ENCODE measurements at places on chromosomes 1 and 21.

GRCh38 chr1:16165073-16165364 is 9.2 kb upstream of the EPHA2 start:
- no peak overlapping the region for H3K4me3 ChIP-seq
- H3K27me3 ChIP-seq: peaks cover 5% of the 10 kb centered on the region
- no peak overlapping the region for H3K27ac ChIP-seq
- no peaks in the 10 kb centered on the region for H3K36me3 ChIP-seq
- H3K4me1 ChIP-seq: peaks cover 49% of the 10 kb centered on the region
- DNase-seq: no peak

DNA sequence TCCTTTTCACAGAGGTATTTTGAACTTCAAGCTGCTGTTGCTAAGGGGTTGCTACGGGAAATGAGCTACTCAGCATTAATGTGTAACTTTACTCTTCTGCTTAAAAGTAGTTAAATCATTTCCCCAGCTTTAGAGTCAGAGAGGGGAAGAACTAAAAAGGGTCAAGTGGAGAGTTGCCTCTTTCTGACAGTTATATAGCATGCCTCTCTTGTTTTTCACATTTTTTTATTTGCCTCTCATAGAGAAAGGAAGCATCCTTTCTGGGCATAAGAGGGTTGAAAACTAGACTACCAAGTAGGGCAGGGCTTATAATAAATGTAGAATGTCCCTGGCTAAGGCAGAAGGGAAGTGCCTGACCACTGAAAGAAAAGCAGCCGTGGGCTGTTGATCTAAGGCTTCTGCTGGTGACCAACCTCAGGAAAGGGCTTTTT is 10.1 kb upstream of the ELAVL4 start:
- H3K27ac ChIP-seq: no peak overlapping the region
- no peak for DNase-seq

DNA sequence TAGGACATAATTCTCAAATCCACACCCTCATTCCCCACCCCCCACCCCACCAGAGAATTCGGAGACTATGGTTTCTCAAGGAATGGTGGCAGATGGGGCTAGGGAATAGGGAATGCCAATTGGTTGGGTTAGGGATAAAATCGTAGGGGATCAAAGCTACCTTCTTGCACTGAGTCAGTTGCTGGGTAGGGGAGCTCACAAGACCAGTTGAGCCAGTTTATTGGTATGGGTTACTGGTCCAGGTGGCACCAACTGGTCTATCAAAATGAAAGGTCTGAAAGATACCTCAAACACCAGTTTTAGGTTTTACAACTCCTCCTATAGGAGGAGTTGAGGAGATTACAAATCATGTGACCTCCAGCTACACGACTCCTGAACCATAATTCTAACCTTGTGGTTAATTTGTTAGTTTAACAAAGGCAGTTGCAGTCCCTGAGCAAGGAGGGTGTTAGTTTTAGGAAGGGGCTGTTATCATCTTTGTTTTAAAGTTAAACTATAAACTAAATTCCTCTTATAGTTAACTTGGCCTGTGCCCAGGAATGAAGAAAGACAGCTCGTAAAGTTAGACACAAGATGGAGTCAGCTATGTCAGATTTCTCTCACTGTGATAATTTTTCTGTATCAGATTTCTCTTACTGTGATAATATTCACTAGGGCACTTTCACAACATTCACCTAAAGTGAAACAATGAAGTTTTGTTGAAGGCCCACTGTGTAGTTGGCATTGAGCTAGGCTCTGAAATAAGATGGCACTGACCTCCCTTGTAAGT is 2.5 kb downstream of the SHISAL2A start:
- peaks cover 15% of the 10 kb centered on the region for H3K36me3 ChIP-seq
- H3K27me3 ChIP-seq: no peaks in the 10 kb centered on the region
- peak overlapping the region; percentile 84 for H3K4me3 ChIP-seq
- no peak for DNase-seq
- peak overlapping the region; percentile 95 for H3K27ac ChIP-seq

DNA sequence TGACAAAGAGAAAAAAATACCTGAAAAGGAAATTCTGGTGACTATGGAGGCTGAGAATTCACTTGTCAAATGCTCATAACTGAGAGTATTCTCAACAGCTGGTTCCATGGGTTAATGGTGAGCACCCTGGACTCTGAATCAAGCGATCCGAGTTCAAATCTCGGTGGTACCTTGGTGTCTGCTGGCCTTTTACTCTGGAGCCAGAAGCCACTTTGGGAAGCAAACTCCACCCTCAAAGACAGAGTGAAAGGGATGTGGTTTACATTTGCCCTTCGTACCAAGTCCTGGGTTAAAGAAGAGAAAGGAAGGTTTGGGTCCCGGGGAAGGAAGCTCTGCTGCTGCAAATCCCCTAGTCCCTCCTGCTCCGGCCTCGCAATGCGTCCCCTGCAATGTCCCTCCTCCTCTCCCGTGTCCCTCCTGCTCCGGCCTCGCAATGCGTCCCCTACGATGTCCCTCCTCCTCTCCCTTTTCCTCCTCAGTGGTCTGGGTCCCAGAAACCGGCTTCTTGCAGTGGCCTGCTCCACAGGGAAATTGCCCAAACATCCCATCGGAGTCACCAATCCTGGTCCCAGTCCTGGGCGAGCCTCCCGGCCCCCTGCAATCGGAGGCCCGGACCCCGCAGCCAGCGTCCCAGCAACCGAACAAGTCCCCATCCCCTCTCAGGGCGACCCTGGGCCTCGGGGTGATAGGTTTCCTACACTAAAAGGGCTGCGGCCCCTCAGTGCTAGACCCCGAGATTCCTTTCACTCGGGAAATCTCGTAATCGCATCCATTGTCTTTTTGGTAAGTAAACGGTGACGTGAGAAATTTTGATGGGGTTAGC is 129.4 kb downstream of the PPIAL4G start:
- H3K4me1 ChIP-seq: peaks cover 7% of the 10 kb centered on the region
- peak; percentile 51 for DNase-seq
- H3K36me3 ChIP-seq: no peaks in the 10 kb centered on the region

DNA sequence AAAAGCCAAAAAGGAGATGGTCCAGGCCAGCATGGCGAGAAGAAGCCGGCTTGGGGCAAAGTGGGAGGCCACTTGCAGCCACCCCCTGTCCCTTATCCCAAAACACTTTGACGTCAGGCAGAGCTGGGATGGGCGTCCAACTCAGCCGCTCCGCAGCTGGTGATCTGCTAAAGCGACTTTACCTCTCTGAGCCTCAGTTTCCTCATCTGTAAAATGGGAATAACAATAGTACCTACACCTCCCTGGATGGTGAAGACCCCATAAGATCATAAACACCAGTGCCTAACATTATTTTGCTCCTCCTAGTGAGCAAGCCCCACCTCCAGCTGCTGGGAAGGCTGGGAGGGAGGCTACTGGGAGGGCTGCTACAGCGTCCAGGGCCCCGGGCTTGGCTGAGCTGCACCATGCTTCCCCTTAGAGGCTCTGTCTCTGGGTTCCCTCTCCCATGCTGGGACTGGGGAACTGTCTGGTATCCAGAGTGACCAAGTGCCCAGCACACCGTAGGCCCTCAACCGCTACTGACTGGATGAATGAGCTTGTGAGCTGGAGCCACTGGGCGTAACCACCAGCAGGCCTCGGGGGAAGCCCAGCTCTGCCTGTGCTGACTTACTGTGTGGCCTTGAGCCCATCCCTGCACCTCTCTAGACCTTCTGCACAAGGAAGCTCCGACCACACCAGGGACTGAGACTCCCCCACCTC is 18.3 kb downstream of the IFFO2 start:
- DNase-seq: no peak
- no peaks in the 10 kb centered on the region for H3K27me3 ChIP-seq
- no peaks in the 10 kb centered on the region for H3K36me3 ChIP-seq
- peaks cover 54% of the 10 kb centered on the region for H3K4me1 ChIP-seq

GRCh38 chr1:3029481-3029961 is 8.3 kb downstream of the ACTRT2 start:
- no peak for DNase-seq
- peaks cover 19% of the 10 kb centered on the region for H3K4me1 ChIP-seq
- H3K36me3 ChIP-seq: no peaks in the 10 kb centered on the region
- no peak overlapping the region for H3K27ac ChIP-seq
- H3K27me3 ChIP-seq: no peaks in the 10 kb centered on the region
- H3K4me3 ChIP-seq: no peak overlapping the region

- H3K27ac ChIP-seq: peak overlapping the region; percentile 98
- no peak for DNase-seq
- H3K36me3 ChIP-seq: peaks cover 100% of the 10 kb centered on the region
- H3K4me1 ChIP-seq: peaks cover 93% of the 10 kb centered on the region
- no peak overlapping the region for H3K4me3 ChIP-seq
These were observed 9.5 kb downstream of the DENND2D start for GRCh38 chr1:111190931-111191451.

DNA sequence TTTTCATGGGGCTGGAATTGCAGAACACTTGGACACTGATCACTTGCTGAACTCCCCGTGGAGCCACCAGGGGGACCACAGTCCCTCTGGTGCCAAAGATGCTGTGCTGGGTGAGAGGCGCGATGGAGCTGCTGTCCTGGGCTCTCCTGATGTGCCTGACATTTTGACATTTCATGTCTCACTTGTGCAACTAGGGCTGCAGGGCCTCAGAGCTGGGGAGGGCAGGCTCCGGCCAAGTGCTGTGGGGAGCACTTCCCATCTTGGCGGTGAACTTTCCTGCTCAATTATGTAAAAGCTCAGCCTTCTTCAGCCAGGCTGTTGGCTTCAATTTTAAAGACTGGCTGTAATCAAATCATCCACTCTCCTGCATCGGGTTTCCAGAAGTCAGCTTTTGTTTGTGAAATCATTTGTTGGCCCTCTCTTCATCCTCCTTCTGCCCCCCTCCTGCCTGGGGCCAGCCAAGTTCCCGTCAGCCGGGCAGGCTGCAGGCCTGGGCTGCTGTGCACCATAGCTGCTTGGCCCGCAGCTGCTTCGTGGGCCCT is 36.8 kb downstream of the KCNAB2 start:
- H3K27ac ChIP-seq: no peak overlapping the region
- no peaks in the 10 kb centered on the region for H3K4me1 ChIP-seq
- H3K36me3 ChIP-seq: peaks cover 38% of the 10 kb centered on the region
- no peak for DNase-seq

DNA sequence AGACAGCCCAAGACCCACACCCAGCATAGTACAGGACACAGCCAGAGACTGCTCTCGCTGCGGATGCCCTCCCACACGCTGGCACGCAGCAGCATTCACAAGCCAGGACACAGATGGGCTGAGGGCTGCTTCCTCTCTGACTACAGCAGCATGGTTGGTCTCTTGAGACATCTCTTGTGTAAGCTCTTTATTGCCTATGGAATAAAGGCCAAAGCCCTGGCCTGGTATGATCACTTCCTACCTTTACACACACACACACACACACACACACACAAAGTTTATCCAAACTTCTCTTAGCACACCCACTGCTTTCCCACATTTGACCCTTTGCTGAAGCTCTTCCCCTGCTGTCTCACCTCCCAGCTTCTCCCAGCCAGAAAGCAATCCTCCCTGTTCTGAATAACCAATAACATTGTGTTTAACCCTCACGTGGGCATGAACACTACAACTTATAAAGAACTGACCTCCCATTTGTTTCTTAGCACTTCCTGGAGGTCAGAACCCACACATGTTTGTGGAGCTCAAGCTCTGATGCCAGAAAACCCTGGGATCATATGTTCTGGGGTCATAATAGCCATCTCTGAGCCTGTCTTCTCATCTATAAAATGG is 1.2 kb upstream of the LUZP1 start:
- peak; percentile 60 for DNase-seq
- H3K4me1 ChIP-seq: peaks cover 38% of the 10 kb centered on the region
- H3K27me3 ChIP-seq: no peaks in the 10 kb centered on the region
- H3K27ac ChIP-seq: no peak overlapping the region
- no peaks in the 10 kb centered on the region for H3K36me3 ChIP-seq

GRCh38 chr1:67717876-67718275 is 32.9 kb downstream of the GADD45A start:
- no peak overlapping the region for H3K4me3 ChIP-seq
- no peaks in the 10 kb centered on the region for H3K27me3 ChIP-seq
- H3K27ac ChIP-seq: no peak overlapping the region
- no peaks in the 10 kb centered on the region for H3K4me1 ChIP-seq

GRCh38 chr21:44011579-44012473 is at the start of gene TRAPPC10:
Gene TRAPPC10 (plus strand): TSS chr21:44012309. CDS start chr21:44012494, 185 bp downstream.
- DNase-seq: peak; percentile 83
- no peaks in the 10 kb centered on the region for H3K27me3 ChIP-seq
- peak within 1 kb of the TSS; percentile 80 for H3K4me3 ChIP-seq
- H3K36me3 ChIP-seq: peaks cover 8% of the 10 kb centered on the region
- H3K27ac ChIP-seq: peak within 1 kb of the TSS; percentile 96
- peaks cover 39% of the 10 kb centered on the region for H3K4me1 ChIP-seq

GRCh38 chr21:36254106-36254941 is 65.7 kb upstream of the MORC3 start:
- DNase-seq: no peak
- peaks cover 18% of the 10 kb centered on the region for H3K36me3 ChIP-seq
- no peak overlapping the region for H3K27ac ChIP-seq
- no peaks in the 10 kb centered on the region for H3K27me3 ChIP-seq
- peaks cover 6% of the 10 kb centered on the region for H3K4me1 ChIP-seq

- peaks cover 22% of the 10 kb centered on the region for H3K4me1 ChIP-seq
- DNase-seq: no peak
- peaks cover 2% of the 10 kb centered on the region for H3K36me3 ChIP-seq
These were observed 103.8 kb downstream of the TOMM20 start for GRCh38 chr1:235024711-235025421.

DNA sequence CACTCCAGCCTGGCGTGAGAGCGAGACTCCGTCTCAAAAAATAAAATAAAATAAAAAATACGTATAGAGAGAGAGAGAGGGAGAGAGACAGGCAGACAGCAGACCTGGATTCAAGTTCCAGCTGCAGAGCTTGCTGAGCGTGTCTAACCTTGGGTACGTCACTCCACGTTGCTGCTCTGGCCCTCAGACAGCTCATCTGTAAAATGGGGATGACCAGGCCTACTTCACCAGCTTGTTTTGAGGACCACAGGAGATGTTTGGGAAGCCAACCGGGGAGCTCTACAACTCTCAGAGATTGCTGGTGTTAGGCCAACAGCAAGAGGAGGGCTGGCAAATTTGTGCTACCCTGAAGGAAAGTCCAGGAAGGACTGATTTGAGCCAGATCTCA is 499 bp upstream of the TRAF5 start:
- peak overlapping the region; percentile 84 for H3K4me3 ChIP-seq
- H3K27me3 ChIP-seq: no peaks in the 10 kb centered on the region
- no peak for DNase-seq
- H3K4me1 ChIP-seq: peaks cover 74% of the 10 kb centered on the region
- H3K36me3 ChIP-seq: peaks cover 20% of the 10 kb centered on the region

DNA sequence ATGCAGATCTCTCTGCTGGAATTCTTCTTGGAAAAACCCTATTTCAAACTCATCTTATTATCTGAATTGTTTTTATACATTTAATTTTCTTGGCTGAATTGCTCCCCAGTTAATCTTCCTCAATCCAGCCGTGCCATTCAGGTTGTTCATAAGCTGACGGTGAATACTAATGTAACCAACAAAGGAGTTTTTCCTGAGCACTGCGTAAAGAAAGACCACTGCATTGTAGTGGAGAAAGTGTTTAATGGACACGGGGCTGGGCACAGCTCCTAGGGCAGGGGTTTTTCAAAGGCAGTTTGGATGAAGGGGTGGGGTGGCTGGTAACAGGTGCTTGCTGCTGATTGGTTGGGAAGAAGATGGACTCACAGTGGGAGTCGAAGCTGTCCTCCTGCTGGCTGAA is 820.3 kb downstream of the ADGRL2 start:
- no peaks in the 10 kb centered on the region for H3K4me1 ChIP-seq
- H3K27ac ChIP-seq: no peak overlapping the region
- H3K4me3 ChIP-seq: no peak overlapping the region
- no peaks in the 10 kb centered on the region for H3K27me3 ChIP-seq
- no peaks in the 10 kb centered on the region for H3K36me3 ChIP-seq

- peaks cover 2% of the 10 kb centered on the region for H3K36me3 ChIP-seq
- peaks cover 46% of the 10 kb centered on the region for H3K4me1 ChIP-seq
- H3K27ac ChIP-seq: no peak overlapping the region
- no peak overlapping the region for H3K4me3 ChIP-seq
- no peaks in the 10 kb centered on the region for H3K27me3 ChIP-seq
These were observed 62.5 kb upstream of the PRDX6 start for GRCh38 chr1:173414539-173415226.
